ENCODE measurements at places on chromosomes 1 and 21.

GRCh38 chr21:34817821-34818661 lies 149.2 kb downstream of the CLIC6 start:
- DNase-seq, result no peak

GRCh38 chr1:43766818-43767525 lies 59.6 kb downstream of the ST3GAL3 start:
- no peak for DNase-seq

DNA sequence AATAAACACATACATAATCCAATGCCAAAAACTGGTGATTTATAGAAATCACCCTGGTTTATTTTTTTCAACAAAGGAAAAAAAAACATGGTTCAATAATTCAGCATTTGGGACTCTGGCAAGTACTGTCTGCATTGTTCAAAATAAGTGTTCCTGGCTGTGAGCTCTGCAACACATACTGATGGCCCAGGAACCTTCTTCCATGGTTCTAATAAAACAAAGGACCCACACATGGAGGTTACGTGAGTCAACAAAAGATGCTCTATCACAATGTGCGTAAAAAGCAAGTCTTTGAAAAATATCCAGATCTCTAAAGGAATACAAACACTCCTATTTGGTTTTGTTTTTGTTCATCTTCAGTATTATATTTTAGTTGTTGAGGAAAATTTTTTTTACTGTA lies 37.9 kb upstream of the C1orf198 start:
- no peak for DNase-seq

GRCh38 chr21:36330904-36331303 lies 10.9 kb downstream of the MORC3 start:
- DNase-seq, result no peak

DNA sequence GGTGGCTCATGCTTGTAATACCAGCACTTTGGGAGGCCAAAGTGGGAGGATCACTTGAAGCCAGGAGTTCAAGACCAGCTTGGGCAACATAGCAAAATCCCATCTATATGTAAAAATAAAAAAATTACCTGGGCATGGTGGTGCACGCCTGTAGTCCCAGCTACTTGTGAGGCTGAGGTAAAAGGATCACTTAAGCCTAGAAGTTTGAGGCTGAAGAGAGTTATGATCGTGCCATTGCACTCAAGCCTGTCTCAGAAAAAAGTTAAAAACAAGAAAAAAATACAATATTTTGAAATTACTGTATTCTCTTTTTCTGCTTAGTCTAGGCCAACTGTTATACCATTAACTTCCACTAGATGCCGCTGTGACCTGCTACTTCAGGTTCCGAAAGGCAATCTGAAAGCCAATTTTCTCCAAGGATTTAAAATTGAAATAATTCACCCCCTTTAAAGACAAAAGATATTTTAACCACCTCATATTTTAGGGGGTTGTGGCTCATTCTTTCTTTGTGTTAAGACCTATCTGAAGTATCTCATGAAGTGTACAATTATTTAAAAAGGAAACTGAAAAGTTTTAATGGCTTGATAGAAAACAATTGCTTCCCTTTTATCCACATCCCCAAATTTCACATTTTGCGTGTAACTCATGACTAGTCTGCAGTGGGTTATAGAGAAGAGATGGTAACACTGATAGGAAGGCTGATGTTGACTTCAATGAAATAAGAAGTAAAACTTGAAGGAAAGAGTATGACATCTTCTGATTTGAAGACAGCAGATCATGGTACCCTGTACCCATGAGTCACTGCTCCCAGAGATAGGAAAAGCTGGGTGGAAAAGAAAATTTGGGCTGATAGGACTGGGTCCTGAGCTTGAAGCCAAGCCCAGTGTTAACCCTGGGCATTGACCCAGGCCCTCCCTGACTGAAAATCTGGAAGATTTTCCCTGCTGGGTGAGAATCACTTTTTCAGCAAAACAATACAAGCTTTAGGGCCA lies 24.4 kb upstream of the CLDN14 start:
- DNase-seq, result no peak

DNA sequence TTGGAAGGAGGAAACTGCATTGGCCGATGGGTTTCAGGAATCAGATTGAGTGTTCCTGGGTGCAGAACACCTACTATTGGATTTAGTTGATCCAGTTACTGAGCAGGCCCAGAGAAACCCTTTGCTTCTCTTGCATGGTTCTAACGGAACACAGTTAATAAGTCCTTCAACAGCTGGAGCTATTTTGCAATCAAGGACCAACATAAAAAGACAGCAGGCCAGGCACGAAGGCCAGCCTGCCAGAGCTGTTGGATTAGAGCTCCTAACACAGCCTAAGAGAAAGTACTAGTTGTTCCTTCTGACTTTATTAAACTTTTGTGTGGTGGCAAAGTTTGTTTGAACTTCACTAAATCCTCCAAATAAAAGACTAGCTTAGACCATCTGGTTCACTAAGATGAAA lies 148.0 kb upstream of the LMO4 start:
- DNase-seq, result peak; percentile 53

DNA sequence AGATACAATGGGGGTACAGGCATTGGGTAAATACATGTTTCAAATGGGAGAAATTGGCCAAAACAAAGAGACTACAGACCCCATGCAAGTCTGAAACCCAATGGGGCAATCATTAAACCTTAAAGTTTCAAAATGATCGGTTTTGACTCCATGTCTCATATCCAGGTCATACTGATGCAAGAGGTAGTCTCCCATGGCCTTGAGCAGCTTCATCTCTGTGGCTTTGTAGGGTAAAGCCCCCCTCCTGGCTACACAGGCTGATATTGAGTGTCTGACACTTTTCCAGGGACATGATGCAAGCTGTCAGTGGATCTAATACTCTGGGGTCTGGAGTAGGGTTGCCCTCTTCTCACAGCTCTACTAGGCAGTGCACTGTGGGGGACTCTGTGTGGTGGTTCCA lies 286.1 kb downstream of the LRRIQ3 start:
- no peak for DNase-seq
